ENCODE measurements at places on chromosomes 1 and 21. TPM values are rescaled to one million over a fixed set of nuclear protein-coding genes. Genes with fewer than 3 reads are reported as not detected.

TSPAN1 gene
- total RNA-seq = 79.9 TPM

SLX9 gene
- total RNA-seq = 83.4 TPM

ANXA9 gene
- not detected for total RNA-seq

RPTN gene
- total RNA-seq = not detected

TSPEAR gene
- not detected for total RNA-seq

PLA2G5 gene
- total RNA-seq = not detected

AZIN2 gene
- total RNA-seq = 2.0 TPM

DNA sequence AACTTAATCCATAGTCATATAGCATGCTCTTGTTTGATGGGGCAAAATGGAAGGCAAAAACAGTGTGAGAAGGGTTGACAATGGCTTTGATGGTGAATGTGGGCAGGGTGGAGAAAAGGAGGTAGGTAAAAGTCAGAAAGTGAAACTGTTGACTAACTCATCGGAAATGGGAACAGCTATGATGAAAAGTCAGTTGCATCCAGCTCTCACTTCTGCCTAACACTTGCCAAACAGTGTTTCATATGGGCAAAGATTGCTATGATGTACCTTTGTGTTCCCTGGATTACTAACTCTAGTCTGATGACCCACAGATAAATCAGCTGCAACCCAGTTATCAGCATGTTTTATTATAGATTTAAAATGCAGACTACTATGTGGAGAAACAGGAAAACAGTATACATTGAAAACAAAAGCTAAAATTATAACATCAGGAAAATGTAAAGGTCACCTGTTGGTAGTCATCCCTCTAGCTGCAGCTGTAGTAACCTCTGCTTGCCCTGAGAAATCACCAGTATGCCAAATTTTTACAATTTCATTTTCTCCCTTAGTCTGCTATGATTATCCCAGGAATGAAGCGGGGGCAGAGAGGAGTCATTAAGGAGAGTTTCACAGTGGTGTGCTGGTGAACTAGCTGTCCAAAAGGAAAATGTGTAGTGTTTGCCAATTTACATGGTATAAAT lies 11.7 kb downstream of the TNFSF18 start:
- no peak overlapping the region for H3K4me3 ChIP-seq
- no peaks in the 10 kb centered on the region for H3K36me3 ChIP-seq
- DNase-seq = no peak
- H3K27ac ChIP-seq = no peak overlapping the region
- no peaks in the 10 kb centered on the region for H3K4me1 ChIP-seq

- H3K4me3 ChIP-seq = no peak overlapping the region
- DNase-seq = no peak
- H3K4me1 ChIP-seq = no peaks in the 10 kb centered on the region
- H3K27me3 ChIP-seq = no peaks in the 10 kb centered on the region
- no peak overlapping the region for H3K27ac ChIP-seq
- peaks cover 40% of the 10 kb centered on the region for H3K36me3 ChIP-seq
These were observed 87.4 kb upstream of the TMEM51 start for GRCh38 chr1:15066191-15066590.

GRCh38 chr1:203426366-203426765 lies 49.2 kb upstream of the PRELP start:
- H3K27me3 ChIP-seq = no peaks in the 10 kb centered on the region
- H3K36me3 ChIP-seq = no peaks in the 10 kb centered on the region
- H3K4me1 ChIP-seq = peaks cover 32% of the 10 kb centered on the region
- H3K27ac ChIP-seq = no peak overlapping the region
- no peak overlapping the region for H3K4me3 ChIP-seq

DNA sequence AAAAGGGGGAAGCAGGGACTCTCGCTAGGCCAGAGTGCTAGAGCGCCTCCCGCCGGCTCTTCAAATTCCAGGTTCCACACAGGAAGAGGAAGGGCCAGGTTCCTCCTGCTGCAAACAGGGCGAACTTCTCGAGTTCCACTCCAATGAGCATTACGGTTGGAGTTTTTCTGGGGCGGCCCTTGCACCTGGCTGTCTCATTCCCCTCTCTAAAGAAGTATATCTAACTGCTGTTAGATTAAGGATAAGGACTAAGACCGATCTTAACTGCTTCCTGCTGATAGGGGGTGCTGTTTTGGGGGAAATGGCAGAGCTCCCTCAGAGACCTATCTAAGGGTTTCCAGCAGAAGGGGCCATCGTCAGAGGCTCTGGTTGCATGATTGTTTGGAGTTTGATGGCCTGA lies 138.0 kb downstream of the RABGAP1L start:
- no peak overlapping the region for H3K4me3 ChIP-seq
- no peaks in the 10 kb centered on the region for H3K36me3 ChIP-seq
- no peaks in the 10 kb centered on the region for H3K4me1 ChIP-seq

DNA sequence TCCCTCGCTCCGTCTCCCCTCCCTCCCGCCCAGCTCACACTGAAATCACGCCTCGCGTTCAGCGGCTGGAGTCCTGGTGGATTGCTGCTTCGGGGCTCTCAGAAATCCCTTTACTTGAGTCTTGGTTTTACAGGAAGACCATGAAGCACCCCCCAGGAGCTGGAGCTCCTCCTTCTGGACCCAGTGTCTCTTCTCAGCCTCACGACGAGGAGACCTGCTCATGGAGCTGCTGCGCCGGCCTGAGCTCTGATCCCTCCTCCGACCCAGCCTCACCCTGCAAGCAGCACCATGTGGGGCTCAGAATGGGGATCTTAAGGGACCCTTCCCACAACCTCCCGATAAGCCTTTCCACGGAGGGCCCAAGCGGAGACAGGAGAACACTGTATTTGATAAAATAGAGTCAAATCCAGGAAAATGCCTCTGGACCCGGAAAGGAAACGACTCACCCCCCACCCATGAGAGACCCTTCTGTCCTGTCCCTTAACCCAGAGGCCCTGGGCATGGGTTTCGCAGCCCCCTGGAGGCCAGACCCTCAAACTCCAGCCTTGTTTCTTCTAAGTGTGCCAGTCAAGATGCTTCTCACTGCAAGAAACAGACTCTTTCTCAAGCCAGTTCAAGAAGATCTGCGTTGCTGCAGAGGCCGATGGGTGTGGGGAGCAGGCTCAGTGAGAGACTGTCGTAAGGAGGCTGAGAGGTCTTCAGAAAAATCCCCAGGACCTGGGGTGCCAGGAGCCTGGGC lies 26.1 kb downstream of the PDE9A start:
- DNase-seq = no peak
- H3K27me3 ChIP-seq = peaks cover 6% of the 10 kb centered on the region
- H3K36me3 ChIP-seq = peaks cover 9% of the 10 kb centered on the region
- H3K4me1 ChIP-seq = peaks cover 15% of the 10 kb centered on the region

DNA sequence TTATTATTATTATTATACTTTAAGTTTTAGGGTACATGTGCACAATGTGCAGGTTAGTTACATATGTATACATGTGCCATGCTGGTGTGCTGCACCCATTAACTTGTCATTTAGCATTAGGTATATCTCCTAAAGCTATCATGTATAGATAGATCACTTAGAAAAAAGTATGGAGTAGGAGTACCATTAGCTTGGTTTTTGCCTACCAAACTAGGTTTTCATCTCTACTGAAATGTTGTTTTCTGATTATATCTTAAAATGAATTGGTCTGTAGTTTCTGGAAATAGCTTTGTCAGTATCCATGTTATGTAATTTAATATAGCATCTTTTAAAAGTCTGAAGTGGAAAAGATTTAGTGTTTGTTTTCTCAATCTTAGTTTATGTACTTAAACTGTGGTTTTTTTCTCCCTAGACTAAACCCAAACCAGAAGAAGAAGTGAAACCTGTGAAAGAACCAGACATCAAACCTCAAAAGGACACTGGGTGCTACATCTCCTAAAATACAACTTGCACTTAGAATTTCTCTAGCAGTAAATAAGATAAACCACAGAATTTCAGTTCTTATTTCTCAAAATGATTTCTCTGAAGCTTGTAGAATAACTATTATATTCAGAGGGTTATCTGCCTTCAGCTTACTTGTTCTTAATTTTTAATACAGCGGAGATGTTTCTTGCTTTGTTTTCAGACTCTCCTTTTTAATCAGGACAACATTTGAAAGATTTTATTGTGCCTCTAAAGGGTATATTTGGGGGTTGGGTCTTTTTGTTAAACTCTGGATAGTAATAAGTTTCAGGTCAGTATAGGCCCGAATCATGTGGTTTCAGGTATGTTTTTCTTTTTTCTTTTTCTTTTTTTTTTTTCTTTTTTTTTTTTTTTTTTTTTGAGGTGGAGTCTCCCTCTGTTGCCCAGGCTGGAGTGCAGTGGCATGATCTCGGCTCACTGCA lies 4.5 kb upstream of the FAM177B start:
- no peak overlapping the region for H3K4me3 ChIP-seq
- H3K4me1 ChIP-seq = no peaks in the 10 kb centered on the region
- DNase-seq = no peak
- H3K36me3 ChIP-seq = peaks cover 91% of the 10 kb centered on the region

GRCh38 chr1:33151116-33151515 lies 30.7 kb downstream of the TRIM62 start:
- no peak overlapping the region for H3K27ac ChIP-seq
- DNase-seq = no peak
- peaks cover 26% of the 10 kb centered on the region for H3K36me3 ChIP-seq
- H3K4me3 ChIP-seq = no peak overlapping the region

DNA sequence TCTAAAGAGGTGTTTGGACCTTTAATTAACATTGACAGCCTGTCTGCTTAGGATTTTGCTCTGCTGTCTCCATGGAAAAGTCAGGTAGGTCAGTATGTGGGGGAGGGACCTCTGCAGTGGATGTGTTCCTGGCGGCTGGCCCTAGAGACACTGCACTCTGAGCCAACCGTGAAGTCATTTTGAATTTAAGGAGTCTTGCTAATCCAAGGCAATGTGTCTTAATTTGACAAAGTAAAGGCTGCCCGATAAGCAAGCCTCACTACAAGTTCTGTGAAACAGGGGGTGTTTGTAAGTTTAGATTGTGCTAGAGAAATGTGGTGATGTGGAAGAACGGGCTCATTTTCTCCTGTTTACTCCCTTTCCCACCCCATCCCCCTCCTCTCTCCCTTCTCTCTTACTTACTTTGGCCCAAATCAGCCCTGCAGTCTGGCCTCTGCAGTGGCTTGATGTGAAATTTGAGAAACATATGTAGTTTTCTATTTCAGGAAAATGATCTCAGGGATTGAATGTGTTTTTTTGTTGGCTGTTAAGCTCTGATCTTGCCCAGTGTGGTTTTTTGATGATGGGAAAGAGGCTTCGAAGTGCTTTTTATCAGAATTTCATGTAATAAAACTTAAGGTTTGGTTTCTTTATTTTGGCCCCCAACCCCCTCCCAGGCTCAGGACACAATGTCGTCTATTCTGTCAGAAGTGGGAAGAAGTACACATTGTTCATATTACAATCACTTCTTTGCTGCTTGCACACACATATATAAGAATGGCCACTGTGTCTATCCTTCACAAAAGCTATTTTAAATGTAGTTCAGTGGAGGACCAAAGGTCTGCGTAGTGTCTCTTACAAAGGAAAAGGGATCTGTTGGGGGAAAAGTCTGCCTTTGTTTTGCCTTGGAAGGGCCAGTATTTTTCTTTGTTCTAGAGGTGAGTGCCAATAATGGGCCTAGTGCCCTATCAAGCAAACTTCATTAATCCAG lies 96.6 kb downstream of the FGGY start:
- peak; percentile 94 for DNase-seq
- no peaks in the 10 kb centered on the region for H3K36me3 ChIP-seq
- H3K4me3 ChIP-seq = no peak overlapping the region
- H3K4me1 ChIP-seq = peaks cover 4% of the 10 kb centered on the region
- H3K27me3 ChIP-seq = no peaks in the 10 kb centered on the region
- H3K27ac ChIP-seq = peak overlapping the region; percentile 86

- no peak overlapping the region for H3K27ac ChIP-seq
- H3K4me1 ChIP-seq = no peaks in the 10 kb centered on the region
- no peak overlapping the region for H3K4me3 ChIP-seq
- no peaks in the 10 kb centered on the region for H3K27me3 ChIP-seq
- DNase-seq = no peak
These were observed 45.3 kb upstream of the FBXO28 start for GRCh38 chr1:224068458-224069072.

DNA sequence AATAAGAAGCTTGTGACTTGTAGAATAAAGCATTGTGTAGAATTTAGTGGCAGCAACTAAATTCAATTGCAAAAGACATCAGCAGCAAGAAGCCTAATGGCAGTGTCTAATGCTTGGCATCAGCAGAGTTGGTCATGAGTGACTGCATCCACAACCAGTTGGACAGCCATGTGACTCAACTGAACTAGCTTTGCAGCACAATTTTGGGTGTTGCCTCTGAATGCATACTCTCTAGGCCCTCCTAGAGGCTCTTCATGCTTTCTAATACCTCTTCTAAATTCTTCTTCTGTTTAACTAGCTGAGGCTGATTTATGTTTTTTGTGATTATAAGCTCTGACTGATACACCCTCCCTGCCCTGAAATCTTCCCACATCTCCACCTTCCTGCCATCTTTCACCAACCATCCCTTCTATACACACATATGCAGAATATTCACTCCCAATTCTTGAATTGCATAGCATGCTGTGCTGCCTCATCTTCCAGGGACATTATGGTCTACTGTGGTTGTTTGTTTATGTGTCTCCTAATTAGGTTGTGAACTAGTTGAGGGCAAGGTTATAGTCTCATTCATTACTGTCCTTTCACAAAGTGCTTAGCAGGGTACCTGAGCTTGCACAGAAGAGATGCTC lies 266.7 kb upstream of the GJB5 start:
- no peak overlapping the region for H3K27ac ChIP-seq
- DNase-seq = no peak
- H3K27me3 ChIP-seq = peaks cover 7% of the 10 kb centered on the region
- H3K4me1 ChIP-seq = no peaks in the 10 kb centered on the region
- no peaks in the 10 kb centered on the region for H3K36me3 ChIP-seq

DNA sequence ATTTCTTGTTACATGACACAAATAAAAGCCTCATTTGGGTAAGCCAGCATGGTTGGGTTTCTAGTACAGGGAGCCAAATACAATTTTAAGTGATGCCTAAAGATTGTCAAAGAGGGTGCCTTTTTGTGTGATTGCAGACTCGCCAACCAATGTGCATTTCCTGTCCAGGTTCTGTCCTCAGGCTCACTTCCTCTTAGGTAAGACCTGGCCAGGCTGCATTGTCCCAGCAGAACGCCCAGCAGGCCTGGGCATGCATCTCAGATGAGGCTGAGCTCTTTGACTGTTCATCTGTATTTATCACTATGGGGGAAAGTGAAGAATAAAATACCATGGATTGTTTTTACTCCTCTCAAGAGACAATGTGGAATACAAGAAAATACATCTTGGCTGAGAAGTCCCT lies 49.7 kb downstream of the KCNC4 start:
- no peak overlapping the region for H3K27ac ChIP-seq
- no peak for DNase-seq
- peaks cover 5% of the 10 kb centered on the region for H3K27me3 ChIP-seq
- no peak overlapping the region for H3K4me3 ChIP-seq
- no peaks in the 10 kb centered on the region for H3K4me1 ChIP-seq

GRCh38 chr1:29324771-29325351 lies 88.5 kb downstream of the PTPRU start:
- no peak overlapping the region for H3K4me3 ChIP-seq
- no peaks in the 10 kb centered on the region for H3K4me1 ChIP-seq
- H3K36me3 ChIP-seq = peaks cover 34% of the 10 kb centered on the region
- DNase-seq = no peak
- H3K27me3 ChIP-seq = no peaks in the 10 kb centered on the region
